ENCODE measurements at places on chromosomes 4 and X. TPM values are rescaled to one million over a fixed set of nuclear protein-coding genes. Genes with fewer than 3 reads are reported as not detected.

Gene REELD1
- total RNA-seq, result not detected

Gene TSPAN5
- total RNA-seq, result 13.7 TPM

Gene POU4F2
- not detected for total RNA-seq

Gene BEX1
- total RNA-seq, result 1.8 TPM

DNA sequence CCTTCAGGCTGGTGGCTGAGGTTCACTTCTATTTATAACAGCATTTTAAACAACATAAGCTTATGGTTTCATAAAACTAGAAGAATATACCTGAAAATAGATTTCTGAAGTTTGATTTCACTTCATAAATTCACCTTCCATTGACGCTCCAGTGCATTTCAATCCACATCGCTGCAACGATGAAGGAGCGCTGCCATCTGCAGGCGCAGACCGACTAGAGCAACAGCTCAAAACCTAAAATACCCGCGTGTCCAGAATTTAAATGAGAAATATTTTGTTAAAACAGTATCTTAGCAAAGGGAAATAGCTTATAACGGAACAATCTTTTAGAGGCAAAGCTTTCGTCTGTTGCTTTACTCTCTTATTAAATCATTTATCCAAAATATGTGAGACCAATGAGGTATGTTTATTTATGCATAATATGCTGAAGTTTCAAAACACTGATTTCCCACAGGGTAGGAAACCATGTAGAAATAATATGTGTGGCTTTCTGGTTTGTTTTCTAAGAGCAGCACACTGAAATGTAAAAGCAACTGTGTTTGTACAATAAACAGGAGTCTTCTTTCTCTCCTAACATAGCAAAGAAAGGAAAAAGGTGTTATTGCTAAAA, 816.4 kb upstream of the FRG1 start:
- H3K4me1 ChIP-seq, result no peaks in the 10 kb centered on the region
- H3K27ac ChIP-seq, result no peak overlapping the region
- H3K27me3 ChIP-seq, result no peaks in the 10 kb centered on the region
- H3K36me3 ChIP-seq, result no peaks in the 10 kb centered on the region
- no peak for DNase-seq
- H3K4me3 ChIP-seq, result no peak overlapping the region

GRCh38 chrX:21847342-21847741, 7.9 kb downstream of the MBTPS2 start:
- no peak overlapping the region for H3K27ac ChIP-seq
- no peaks in the 10 kb centered on the region for H3K4me1 ChIP-seq
- DNase-seq, result no peak
- no peak overlapping the region for H3K4me3 ChIP-seq
- no peaks in the 10 kb centered on the region for H3K27me3 ChIP-seq

GRCh38 chr4:123305736-123306135, 90.9 kb upstream of the SPRY1 start:
- H3K4me1 ChIP-seq, result peaks cover 7% of the 10 kb centered on the region
- DNase-seq, result no peak
- no peak overlapping the region for H3K27ac ChIP-seq
- H3K4me3 ChIP-seq, result no peak overlapping the region
- H3K36me3 ChIP-seq, result peaks cover 23% of the 10 kb centered on the region

GRCh38 chr4:1597021-1597931, 86.8 kb downstream of the FAM53A start:
- peaks cover 6% of the 10 kb centered on the region for H3K4me1 ChIP-seq
- H3K4me3 ChIP-seq, result no peak overlapping the region
- no peak overlapping the region for H3K27ac ChIP-seq
- no peaks in the 10 kb centered on the region for H3K36me3 ChIP-seq
- H3K27me3 ChIP-seq, result no peaks in the 10 kb centered on the region
